Left ventricle myocardium superior (tissue), 1 donor: ENCODE measurements at places on chromosomes 3 and 15.

GRCh38 chr3:148360051-148360450 lies 337.7 kb upstream of the AGTR1 start:
- DNase-seq, result no peak

GRCh38 chr3:43748645-43749044 lies 57.9 kb downstream of the ABHD5 start:
- no peak for DNase-seq

DNA sequence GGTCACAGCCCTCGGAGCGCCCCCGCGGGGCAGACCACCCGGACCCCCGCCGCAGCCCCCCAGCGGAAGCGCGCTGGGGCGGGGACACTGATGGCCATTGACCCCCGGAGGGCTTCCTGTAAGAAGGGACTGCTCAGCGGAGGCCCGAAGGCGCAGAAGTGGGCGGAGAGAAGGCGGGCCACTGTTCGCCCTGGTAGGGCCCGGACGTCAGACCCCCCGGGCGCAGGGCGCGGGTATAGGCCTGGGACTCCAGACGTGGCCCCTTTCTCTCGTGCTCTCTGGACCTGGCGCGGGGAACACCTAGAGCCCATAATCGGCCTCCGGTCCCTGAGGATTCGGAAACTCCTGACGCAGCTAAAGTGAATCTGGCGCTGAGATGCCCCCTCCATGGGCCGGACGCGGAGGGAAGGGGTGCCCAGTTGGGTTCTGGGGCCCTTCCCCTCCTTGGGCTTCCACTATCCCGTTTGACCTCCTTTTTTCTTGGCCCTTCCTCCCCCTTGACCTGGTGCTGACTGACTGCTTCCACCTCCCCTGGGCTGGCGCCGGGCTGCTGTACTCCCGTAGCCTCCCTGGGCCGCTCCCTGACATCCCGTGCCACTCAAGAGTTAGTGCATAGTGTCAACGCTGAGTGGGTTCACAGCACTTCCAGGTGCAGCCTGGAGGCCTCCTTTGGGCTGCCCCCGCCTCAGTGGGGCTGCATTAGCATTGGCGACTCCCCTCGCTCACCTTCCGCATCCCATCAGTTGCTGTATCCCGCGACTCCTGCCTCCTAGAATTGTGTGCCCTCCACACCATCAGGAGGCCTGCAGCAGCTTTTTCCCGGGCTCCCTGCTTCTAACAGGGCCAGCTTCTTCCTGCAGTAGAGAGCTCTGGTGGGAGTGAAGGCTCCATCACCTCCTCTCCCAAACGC lies 694 bp downstream of the ABTB1 start:
- peak; percentile 79 for DNase-seq

GRCh38 chr3:53677413-53677812 lies 168.8 kb downstream of the CHDH start:
- DNase-seq, result no peak

DNA sequence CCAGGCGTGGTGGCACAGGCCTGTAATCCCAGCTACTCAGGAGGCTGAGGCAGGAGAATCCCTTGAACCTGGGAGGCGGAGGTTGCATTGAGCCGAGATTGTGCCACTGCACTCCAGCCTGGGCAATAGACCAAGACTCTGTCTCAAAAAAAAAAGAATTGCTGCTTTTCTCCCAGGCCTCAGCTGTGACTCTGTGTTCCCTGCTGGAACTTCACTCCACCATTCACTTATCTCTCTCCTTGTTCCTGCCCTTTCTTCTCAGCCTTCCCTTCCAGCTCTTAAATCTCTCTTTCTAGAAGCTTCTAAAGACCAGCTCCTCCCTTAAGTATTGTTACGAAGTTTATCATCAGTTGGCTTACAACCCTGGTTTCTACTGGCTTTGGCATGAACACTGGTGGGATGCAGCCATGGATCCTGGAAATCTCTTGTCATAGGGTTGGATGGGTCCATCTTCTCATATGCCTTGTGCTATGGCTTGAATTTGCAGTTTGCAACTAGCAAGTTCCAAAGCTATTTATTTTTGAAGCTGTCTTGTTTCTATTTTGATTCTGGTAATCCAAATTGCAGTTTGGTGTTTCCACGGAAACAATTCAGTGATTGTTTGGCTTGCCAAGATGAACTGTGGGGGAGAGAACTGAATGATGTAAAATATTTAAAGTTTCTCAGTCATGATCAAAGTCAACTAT lies 10.5 kb downstream of the C3orf62 start:
- DNase-seq, result no peak

GRCh38 chr3:38120693-38121450 lies 16.1 kb downstream of the ACAA1 start:
- no peak for DNase-seq

DNA sequence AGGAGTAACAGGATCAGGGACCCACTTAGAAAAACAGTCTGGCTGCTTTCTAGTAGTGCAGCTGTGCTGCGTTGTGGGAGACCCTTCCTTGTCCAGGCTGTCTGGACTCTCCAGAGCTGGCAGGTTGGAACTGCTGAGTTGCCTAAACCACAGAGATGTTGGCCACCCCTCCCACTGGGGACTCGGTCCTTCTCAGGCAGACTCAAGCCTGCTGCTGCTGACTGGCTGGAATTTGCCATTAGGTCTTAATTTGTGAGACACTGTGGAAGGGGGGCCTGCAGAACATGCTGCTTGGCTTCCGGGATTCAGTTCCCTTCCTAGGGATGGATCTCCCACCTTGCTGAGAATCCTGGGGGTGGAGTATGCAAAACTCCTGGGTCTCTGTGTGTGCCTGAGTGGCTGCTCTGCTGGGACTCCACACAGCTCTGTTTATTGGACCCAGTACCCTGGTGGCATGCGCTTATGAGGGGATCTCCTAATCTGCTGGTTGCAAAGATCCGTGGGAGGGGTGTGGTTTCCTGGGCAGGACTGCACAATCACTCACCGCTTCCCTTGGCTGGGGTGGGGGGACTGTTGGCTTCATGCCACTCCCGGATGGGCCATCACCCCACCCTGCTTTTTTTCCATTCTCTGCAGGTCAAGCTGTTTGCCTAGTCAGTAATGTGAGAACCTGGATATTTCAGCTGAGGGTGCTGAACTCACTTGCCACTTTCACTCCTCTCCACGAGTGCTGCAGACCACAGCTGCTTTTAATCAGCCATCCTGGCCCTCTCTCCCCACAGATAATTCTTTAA lies 150.5 kb downstream of the CFAP20DC start:
- peak; percentile 44 for DNase-seq

DNA sequence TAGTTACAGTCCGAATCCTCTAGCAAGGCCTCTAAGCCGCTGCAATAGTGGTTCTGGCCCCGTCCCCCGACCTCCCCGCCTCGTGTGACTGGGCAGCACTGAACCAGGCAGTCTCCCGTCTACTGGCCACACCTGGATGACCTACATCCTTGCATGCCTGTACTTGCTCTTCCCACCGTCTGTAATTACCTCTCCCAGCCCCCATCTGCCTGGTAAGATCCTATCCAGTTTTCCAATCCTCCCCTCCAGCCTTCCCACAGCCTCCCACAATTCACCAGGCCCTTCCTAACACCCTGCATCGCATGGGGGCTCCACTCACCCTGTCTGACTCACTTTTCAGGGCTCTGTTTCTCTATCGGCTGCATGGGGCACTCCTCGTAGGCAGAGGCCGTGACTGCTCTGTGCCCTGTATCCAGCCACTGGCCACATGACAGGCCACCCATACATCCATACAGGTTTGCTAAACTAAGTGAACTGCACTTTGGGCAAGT lies 32.8 kb downstream of the XXYLT1 start:
- DNase-seq, result no peak

- no peak for DNase-seq
Measured at GRCh38 chr3:129352650-129353588, 74.2 kb downstream of the HMCES start.

DNA sequence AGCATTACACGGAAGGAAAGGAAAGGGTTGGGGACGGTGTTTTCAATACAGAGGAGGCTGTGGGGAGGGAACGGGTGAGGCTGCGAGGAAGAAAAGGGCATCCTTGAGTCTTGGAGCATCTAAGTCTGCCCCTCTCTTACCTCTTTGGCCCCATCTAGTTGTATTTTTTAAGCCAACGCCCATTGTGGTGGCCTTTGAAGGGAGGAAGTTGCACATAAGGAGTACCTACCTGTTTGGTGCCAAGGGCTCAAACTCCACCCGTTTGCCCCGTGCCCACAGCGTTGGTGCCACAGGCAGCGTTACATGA lies 146.1 kb upstream of the UMPS start:
- DNase-seq, result no peak

- DNase-seq, result no peak
Measured at GRCh38 chr3:169246158-169246557, 417.4 kb downstream of the MECOM start.

DNA sequence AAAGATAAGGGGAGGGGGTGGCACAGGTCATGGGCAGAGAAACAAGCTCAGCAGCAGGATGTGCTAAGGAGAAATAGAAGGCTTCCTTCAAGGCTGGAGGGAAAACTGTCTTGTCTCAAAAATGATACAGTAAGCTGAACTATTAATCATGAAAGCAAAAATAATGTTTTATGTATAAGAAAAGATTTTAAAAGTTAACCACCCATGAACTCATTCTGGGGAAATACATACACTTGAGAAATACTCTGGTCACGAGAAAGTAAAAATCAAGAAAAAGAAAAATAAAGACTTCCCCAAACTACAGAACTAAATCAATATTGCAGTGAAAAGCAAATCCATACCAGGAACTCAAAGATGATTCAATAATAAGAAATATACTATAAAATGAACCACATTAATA lies 80.7 kb downstream of the KLF13 start:
- no peak for DNase-seq

- DNase-seq, result peak; percentile 30
Measured at GRCh38 chr15:47184003-47184907, 533.0 kb upstream of the SEMA6D start.

DNA sequence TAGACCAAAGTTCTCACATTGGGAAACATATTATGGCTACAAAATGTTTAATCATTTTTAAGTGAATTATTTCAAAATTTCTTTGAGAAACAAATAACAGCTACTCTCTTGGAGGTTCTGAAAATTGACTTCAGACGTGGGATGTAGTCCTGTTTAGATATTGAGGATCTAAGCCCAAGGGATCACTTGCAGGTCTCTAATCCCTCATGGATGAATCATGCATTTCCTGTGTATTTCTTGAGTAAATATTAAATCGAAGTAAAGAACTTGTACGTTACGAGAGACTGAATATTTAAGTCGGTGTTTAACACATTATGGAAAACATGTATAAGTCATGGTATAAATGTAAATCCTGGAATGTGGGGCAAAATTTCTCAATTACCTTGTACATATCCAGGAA lies 119.8 kb downstream of the EPHA3 start:
- no peak for DNase-seq

GRCh38 chr3:32708672-32709283 lies 23.8 kb downstream of the CNOT10 start:
- DNase-seq, result no peak

DNA sequence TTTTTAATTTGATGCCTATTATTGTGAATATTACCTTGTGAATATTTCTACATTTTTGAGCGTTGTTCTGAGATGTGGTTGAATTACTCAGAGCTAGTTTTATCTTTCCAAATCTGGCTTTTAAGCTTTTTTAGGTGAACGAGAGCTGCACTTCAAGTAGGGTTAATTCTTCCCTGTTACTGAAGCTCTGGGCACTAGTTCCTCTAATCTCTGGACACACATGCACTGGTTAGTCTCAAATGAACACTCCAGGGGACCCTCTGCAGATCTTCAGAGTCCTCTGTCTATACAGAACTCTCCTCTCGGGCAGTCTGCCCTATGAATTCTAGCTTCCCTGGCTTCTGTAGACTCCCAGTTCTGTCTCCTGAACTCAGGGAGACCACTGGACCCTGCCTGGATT lies 237.5 kb upstream of the TBC1D5 start:
- DNase-seq, result no peak

DNA sequence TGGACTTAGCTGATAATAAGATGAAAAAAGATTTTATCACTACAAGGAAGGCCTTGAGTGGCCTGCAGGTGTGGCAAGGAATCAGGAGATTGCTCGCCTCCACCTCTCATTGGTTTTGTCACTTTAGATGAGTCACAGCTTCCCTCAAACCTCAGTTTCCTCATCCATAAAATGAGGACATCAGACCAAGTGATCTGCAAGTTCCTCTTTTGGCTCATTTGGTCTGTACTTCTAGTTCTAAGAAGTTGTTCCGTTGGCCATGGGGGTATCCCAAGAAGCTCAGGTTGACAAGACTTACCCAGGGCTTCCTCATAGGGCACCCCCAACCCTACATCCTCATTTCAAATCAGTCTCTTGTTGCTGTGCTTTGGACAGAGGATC lies 254.1 kb downstream of the UACA start:
- no peak for DNase-seq

- no peak for DNase-seq
Measured at GRCh38 chr3:44827196-44827595, 34.5 kb upstream of the TMEM42 start.

DNA sequence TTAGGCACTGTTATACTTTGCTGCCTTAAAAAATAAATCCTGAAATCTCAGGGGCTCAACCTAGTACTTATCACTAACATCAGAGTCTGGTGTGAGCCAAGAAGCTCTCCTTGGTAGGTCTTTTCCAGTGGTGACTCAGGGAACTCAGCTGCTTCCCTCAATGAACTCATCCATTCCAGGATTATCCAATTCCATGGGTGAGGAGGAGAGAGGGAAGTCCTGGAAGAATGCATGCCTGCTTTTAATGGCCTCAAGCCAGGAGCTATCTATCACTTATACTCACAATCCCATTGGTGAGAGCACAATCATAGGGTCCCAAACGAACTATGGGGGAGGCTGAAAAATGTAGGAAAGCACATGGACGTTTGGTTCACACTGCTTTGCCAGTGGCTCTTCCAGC lies 113.6 kb downstream of the POLR2M start:
- DNase-seq, result no peak

- DNase-seq, result no peak
Measured at GRCh38 chr3:178350763-178351162, 185.5 kb upstream of the KCNMB2 start.

GRCh38 chr3:54312156-54312899 lies 190.0 kb downstream of the CACNA2D3 start:
- DNase-seq, result no peak

- DNase-seq, result no peak
Measured at GRCh38 chr3:87873136-87873535, 185.7 kb downstream of the CGGBP1 start.

GRCh38 chr3:48039487-48040190 lies 23.4 kb upstream of the MAP4 start:
- DNase-seq, result no peak

GRCh38 chr3:52005571-52005986 lies 9.9 kb upstream of the RPL29 start:
- peak; percentile 56 for DNase-seq
